ENCODE measurements at places on chromosomes 2 and 18. TPM values are rescaled to one million over a fixed set of nuclear protein-coding genes. Genes with fewer than 3 reads are reported as not detected.

MC5R gene
- not detected for total RNA-seq

DNA sequence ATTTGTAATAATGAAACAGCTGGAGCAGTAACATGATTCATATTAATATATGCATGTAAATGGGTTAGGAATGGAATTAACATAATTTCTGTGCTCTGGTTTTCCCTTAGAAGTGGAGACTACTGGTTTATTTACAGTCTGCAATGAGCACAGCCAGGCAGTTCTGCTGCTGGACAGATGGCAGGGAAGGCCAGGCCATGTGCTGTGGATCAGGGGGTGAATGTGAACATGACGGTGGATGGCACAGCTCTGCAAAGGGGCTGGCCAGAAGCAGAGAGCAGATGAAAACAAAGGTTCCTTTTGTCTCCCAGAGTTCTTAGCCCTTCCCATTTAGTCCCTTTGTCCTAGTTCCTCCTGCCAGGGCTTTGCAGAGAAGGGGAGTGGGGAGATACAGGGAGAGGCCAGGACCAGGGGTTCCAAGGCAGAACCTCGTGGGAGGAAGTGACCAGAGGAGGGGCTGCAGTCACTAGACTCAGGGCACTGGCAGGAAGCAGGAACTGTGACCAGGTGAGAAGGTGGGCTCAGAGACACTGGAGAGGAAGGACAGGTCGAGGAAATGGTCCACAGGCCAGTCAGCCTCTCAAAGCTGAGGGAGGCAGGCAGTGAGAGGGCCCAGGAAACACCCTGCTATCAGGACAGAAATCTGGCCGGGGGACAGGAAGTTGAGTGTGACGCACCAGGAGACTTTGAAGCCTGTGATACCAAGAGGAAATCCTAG, 112.9 kb upstream of the ATP8B1 start:
- H3K27ac ChIP-seq, result no peak overlapping the region
- no peak for DNase-seq
- H3K27me3 ChIP-seq, result no peaks in the 10 kb centered on the region
- H3K4me3 ChIP-seq, result no peak overlapping the region

DNA sequence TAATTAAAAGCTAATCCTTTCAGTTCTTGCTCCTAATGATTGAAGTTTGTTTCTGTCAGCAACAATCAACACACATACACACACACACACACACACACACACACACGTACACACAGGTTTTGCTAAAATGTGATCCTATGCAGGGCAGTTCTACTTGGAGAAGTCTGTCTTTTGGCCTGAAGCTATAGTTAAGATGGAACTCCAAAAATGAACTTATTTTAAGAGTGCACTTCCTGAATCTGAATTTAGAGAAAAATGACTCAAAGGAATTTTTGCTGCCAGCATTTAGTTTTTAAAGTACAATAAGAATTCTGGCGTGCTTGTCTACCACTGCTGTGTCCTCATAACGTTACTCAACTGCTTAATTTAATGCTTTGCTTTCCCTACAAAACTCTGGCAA, 6.6 kb downstream of the GALNT5 start:
- H3K27me3 ChIP-seq, result no peaks in the 10 kb centered on the region
- H3K36me3 ChIP-seq, result no peaks in the 10 kb centered on the region
- no peak for DNase-seq
- H3K4me3 ChIP-seq, result no peak overlapping the region

- no peak overlapping the region for H3K4me3 ChIP-seq
- no peaks in the 10 kb centered on the region for H3K27me3 ChIP-seq
- H3K4me1 ChIP-seq, result no peaks in the 10 kb centered on the region
- no peak for DNase-seq
- no peaks in the 10 kb centered on the region for H3K36me3 ChIP-seq
Observed at GRCh38 chr2:104388296-104388695, 465.6 kb upstream of the POU3F3 start.

Measured in thoracic aorta (tissue), 2 donors.